ENCODE measurements at places on chromosomes 1 and 21.

DNA sequence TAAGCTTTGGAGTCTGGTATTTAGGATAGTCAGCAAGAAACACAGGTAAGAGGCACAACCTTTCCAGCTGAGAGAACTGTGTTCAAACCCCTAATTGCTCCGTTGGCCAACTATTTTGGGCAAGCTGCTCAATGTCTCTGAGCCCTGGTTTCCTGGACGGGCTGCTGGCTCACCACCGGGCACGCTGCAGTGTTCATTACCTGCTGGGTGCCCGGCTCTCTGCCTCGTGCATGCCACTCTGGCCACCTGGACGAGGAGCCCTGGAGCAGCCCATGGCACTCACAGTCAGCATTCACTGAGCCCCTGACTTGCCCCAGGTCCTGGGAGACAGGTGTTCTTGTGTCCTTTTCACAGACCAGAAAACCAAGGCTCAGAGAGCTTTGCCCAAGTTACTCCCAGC, 51.0 kb downstream of the DMRTB1 start:
- DNase-seq, result no peak

DNA sequence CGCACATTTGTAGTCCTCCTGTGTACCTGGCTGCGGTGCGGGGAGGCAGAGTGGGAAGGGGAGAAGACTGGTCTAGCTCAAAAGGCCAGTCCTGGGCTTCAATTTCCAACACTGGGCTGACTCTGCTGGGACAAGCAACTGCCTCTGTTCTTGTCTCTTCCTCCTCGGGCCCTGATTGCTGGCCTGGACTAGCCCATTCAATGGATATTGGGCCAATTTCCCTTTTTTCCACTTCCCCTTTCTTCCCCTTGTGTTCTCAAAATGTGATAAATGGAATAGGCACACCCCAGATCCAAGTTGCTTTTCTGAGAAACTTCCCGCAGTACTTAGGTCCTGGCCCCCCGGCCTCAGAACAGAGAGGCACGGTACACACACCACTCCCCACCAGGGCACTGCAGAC, 48.2 kb downstream of the SPSB1 start:
- DNase-seq, result no peak

DNA sequence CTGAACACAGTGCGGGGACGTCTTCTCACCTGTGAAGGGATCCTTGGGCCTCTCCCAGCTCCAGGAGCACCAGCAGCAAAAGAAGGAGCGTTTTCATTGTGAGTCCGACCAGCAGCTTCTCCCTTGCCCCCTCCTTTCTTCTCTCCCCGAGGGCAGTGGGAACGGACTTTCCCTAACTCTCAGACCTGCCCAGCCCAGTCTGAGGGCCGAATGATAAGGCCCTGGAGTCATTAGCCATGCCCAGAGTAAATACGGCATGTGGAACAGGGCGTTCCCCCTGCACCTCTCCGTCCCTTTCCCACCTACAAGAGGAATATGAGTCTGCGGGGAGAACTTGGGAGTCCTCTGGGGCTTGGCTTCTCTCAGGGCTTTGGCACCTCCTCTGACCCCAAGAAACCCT, at the start of gene CTSE:
Gene CTSE, minus strand, starts transcription at position 201 of the 400 bp plus-strand sequence. Its CDS starts 104 bp downstream, at position 97.
- DNase-seq, result no peak

DNA sequence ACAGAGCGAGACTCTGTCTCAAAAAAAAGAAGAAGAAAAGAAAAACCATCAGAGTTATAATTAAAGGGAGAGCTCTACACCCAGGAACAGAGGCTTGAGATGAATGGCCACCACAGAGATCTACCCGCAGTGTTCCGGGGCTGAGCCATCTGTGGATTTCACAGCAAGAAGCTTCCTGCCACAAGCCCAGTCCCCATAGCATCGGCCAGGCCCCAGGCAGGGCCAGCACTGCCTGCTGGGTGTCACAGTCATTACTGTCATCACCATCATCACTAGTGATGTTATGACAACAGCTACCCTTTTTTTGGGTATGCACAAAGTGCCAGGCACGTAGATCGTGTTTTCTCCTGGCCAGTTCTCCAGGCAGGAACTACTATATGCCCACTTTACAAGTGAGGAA, 111.6 kb upstream of the VAMP3 start:
- no peak for DNase-seq

DNA sequence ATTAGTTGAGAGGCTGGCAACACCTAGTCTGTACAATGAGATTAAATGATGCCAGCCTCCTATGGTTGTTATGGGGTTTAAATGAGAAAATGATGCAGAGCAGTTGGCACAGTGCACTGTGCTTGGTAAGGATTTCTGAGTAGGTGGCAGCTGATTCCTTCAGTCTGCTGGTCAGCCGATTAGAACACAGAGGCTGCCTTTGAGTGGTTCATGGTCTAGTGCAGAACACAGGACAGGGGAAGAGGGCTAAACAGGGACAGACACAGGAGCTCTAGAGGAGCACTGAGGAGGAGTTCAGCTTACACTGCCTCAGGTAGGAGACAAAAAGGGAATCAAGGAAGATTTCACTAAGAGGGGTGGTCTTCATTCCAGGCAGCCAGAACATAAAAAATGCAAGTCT, 1.4 kb downstream of the TIE1 start:
- DNase-seq, result no peak
